ENCODE measurements at places on chromosomes 6 and 20.

DNA sequence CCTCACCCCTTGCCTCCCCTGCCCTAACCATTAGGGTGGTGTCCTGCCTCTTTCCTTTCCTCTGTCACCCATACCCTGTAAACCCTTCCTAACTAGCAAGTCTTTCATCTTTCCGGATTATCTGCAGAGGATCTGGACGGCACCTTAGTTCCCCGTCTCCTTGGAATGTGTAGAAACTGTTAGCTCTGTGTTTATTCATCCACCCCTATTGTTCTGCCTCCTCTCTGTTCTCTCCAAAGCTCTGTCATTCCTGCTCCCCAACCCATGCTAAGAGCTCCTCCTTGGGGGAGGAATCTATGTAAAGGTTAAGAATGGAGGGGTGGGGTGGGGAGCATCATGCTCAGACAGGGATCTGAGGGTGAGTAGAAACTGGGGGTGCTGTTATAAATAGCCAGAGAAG lies 39.4 kb upstream of the KCNK5 start:
- DNase-seq = no peak

GRCh38 chr6:44837741-44838140 lies 450.2 kb downstream of the CDC5L start:
- DNase-seq = no peak

- DNase-seq = no peak
These were observed 2.4 kb downstream of the NUS1 start for GRCh38 chr6:117677553-117678141.

- DNase-seq = no peak
These were observed 1.5 kb downstream of the ABCC10 start for GRCh38 chr6:43428874-43429273.

GRCh38 chr6:75396005-75396800 lies 97.4 kb downstream of the FILIP1 start:
- no peak for DNase-seq

- no peak for DNase-seq
These were observed 26.5 kb downstream of the FYN start for GRCh38 chr6:111846492-111847409.

All from HS-27A (cell line).